ENCODE measurements at places on chromosomes 5 and 9.

DNA sequence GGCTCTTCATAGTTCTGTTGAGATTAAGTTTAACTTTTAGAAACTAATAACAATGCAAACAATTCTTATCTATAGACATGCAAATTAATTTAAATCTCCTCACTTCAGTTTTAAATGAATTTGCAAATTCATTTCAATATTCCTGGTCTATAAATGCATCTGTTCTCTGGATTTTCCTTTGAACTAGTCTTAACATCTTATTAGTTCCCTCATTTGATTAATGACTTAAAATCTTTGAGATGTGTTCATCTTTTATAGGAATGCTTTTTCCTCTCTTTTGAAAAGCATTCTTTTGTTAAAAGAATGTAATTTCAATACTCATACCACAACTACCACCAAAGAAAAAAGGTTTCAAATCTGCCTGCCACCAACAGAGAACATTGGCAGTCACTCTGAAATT is 169.4 kb downstream of the RASEF start:
- no peak for DNase-seq

DNA sequence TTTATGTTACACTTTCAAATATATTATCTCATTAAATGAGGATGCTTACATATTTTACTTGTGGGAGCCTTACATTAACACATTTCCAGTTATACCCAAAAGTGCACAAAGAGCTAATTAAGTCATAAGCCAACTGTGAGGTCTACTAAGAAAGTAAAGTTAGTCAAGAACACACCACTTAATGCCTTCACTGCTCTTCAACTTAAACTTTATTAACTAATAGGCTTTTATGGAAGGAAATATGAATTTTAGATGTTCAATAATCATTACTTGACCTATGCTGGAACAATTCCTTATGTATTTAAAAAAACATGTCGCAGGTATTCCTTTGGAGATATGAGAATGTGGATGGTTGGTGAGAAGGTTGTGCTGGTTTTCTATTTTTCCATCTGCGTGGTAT is 3.4 kb downstream of the ST8SIA4 start:
- DNase-seq: no peak

GRCh38 chr9:98481676-98482075 is 226.2 kb upstream of the TBC1D2 start:
- DNase-seq: peak; percentile 15

DNA sequence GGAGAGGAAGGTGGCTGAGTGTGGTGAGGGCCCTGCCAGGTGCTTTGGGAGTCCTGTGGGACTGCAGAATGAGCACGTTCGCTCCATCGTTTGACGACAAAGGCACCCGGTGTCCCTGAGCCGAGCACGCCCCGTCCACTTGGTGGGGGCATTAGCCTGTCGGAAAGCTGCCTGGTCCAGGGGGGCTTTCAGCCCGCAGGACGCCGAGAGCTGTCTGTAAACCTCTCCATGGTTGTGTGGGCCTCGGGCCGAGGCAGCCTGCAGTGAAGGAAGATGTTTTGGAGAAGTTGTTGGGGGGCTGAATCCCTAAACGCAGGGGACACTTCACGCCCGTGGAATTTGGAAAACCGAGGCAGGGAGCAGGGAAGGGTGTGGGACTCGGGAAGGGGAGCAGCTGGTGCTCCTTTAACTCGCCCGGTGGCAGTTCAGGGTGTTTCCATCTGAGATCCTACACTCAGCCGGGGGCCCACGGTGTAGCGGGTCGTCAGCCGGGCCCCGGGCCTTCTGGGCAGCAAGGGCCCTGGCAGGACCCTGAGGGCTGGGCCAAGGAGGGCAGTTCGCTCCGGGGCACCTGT is 53.8 kb downstream of the MRPL36 start:
- no peak for DNase-seq

- DNase-seq: no peak
These were observed 404.0 kb downstream of the TLE4 start for GRCh38 chr9:79975621-79976256.

GRCh38 chr5:151224372-151224771 is 480 bp upstream of the CCDC69 start:
- DNase-seq: no peak

DNA sequence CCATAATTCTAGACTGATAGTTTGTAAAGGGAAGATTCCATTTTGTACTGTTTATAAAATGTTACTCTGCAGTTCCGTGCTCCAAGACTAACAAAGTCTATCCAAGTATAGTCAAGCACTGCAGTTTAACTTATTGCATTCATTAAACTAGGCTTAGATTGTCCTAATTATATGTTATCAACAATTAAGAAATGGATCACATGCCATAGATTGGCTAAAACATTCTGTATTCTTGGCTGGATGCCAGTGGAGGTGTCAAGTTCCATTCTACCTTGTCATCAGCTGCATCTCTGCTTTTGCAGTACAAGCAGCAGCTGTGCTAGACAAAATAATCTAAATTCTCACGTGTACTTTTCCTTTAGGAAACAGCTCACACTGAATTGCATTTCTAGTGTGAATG is 69.4 kb upstream of the MEF2C start:
- DNase-seq: peak; percentile 30

GRCh38 chr5:151663617-151664293 is 23.0 kb downstream of the SPARC start:
- DNase-seq: peak; percentile 72

GRCh38 chr9:89001917-89002540 is 10.8 kb downstream of the S1PR3 start:
- DNase-seq: no peak

DNA sequence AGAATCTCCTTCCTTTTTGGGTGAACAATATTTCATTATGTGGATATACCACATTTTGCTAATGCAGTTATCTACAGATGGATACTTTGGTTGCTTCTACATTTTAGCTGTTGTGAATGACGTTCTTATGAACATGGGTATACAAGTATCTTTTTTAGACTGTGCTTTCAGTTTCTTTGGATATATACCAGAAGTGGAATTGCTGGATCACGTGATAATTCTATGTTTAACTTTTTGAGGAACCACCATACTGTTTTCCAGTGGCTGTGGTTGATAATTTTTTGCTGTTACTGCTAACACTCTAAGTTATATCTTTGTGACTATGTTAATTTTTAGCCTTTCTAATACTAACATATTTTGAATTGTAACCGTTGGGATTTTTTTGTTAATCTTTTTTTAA is 12.5 kb downstream of the WDR70 start:
- no peak for DNase-seq

DNA sequence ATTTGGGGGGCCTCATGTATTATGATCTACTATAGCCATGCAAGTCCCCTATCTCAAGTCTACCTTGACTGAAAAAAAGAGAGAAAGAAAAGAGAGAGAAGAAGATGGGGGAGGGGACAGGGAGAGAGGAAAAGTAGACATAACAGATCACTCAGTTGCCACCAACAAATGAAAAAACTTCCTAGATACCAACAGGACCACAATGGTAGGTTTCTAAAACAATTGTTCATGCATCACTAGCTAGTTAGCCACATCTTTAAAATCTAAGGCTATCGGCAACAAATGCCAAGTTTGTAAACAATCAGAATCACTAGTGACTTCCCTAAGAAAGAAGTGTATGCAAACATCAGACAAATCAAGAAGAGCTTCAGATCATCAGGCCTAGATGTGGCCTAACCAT is 328.2 kb downstream of the BNC2 start:
- DNase-seq: no peak

DNA sequence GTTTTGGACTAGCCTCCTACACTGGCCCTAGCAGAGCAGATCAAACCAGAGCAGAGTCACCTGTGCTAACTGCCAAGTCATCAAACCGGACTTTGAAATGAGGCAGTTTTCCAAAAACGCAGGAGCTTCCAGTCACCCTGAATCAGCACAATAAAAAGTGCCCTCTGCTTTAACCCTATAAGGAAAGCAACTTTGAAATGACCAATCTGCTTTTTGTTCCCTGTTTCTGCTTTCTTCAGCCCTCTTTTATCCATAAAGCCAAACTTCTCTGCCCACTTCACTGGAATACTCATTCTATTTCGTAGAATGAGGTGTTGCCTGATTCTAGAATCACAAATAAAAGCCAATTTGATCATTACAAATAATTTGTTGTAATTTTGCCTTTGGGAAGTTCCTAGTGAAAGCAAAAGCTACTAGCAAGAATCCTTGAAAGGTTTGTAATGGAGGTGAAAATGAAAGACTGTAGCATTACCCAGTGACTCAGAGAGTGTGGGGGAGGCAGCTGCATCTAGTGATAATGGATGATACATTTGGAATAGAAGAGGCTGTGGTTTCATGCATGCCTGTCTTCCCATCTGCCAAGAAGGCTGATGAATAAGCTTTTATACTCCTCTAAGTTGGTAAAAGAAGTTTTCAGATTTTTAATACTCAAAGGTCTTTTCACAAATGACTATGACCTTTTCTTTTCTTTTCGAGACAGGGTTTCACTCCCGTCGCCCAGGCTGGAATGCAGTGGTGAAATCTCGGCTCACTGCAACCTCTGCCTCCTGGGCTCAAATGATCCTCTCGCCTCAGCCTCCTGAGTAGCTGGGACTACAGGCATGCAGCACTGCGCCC is 14.9 kb downstream of the SPAAR start:
- peak; percentile 96 for DNase-seq

Data from fibroblast of mammary gland (primary cell).